Diencephalon (tissue), 1 donor: ENCODE measurements at places on chromosomes 6 and 20. TPM values are rescaled to one million over a fixed set of nuclear protein-coding genes. Genes with fewer than 3 reads are reported as not detected.

ADGRF5 gene
- total RNA-seq = 9.9 TPM

OR11A1 gene
- total RNA-seq = not detected

VWA7 gene
- total RNA-seq = 0.69 TPM

LPA gene
- 7.6 TPM for total RNA-seq

FOXC1 gene
- 5.1 TPM for total RNA-seq

CGA gene
- not detected for total RNA-seq

ARMC2 gene
- 29.5 TPM for total RNA-seq

CCN5 gene
- not detected for total RNA-seq

C20orf202 gene
- total RNA-seq = 0.46 TPM

CTAGE9 gene
- total RNA-seq = not detected

OR2B6 gene
- total RNA-seq = not detected

GRM1 gene
- total RNA-seq = 26.8 TPM

RAB44 gene
- not detected for total RNA-seq

MTCH1 gene
- total RNA-seq = 201 TPM
